ENCODE measurements at places on chromosomes 12 and 14.

GRCh38 chr14:52148371-52148770 is 79.5 kb upstream of the NID2 start:
- DNase-seq: no peak

GRCh38 chr12:23885394-23885793 is 64.1 kb downstream of the SOX5 start:
- DNase-seq: no peak

GRCh38 chr14:105117257-105117646 is 51.3 kb downstream of the JAG2 start:
- DNase-seq: no peak

DNA sequence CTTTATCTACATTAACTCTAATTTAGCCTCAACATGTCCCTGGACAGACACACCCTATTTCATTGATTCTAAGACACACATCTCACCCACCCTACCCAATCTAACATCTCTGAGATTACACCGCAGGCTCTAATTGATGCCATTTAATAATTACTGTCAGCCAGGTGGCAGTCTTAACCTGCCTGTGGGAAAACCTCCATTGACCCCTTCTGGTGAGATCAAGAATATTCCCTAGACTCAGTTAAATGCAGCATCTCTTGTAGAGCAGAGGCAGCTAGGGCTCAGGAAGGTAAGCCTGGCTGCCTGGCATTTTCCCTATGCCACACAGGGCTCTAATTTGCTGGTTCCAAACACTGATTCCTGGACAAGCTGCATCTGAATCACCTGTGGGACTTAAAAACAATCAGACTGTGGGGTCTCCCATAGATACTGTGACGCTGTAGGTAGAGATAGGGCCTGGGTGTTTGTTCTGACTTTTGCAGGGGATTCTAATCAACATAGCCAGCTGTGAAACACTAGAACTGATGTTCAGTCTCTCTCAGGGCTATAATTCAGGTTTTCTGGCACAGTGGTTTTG is 14.3 kb downstream of the MCRS1 start:
- no peak for DNase-seq

- no peak for DNase-seq
Observed at GRCh38 chr12:45131506-45131905, 80.6 kb upstream of the DBX2 start.

All from GM12892 (cell line).